ENCODE measurements at places on chromosomes 1 and 21. TPM values are rescaled to one million over a fixed set of nuclear protein-coding genes. Genes with fewer than 3 reads are reported as not detected.

DNA sequence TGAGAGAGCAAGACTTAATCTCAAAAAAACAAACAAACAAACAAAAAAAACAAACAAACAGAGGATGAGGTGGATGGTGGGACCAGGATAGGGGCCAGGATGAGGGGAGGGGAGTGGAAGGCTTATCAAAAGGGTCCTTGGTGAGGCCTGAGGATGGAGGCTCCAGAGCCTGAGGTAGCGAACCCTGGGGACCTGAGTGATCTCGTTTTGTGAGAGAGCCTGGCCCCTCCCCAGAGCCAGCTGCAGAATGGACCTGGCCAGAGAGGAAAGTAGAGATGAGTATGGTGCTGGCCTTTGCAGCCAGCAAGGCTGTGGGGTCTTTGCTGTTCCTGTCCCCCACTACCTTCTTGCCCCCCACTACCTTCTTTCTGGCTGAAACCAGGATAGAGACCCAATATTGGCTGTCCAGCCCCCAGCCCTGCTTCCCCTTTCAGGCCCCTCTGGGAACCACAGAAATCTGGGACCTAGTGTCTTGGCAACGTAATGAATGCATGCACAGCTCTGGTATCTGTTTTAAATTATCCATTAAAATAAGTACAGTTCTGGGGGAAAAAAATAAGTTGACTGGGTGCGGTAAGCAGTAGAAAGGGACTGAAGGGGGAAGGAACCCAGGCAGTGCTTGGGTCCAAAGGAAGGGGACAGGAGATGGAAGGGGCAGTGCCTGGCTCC is 1.1 kb upstream of the LMNA start:
- no peak for DNase-seq
- peak overlapping the region; percentile 100 for H3K27ac ChIP-seq
- no peak overlapping the region for H3K4me3 ChIP-seq
- no peaks in the 10 kb centered on the region for H3K36me3 ChIP-seq
- no peaks in the 10 kb centered on the region for H3K27me3 ChIP-seq
- H3K4me1 ChIP-seq, result peaks cover 50% of the 10 kb centered on the region

GRCh38 chr1:117638759-117639158 is 32.9 kb downstream of the TENT5C start:
- H3K27ac ChIP-seq, result no peak overlapping the region
- no peaks in the 10 kb centered on the region for H3K36me3 ChIP-seq
- H3K4me1 ChIP-seq, result no peaks in the 10 kb centered on the region

DNA sequence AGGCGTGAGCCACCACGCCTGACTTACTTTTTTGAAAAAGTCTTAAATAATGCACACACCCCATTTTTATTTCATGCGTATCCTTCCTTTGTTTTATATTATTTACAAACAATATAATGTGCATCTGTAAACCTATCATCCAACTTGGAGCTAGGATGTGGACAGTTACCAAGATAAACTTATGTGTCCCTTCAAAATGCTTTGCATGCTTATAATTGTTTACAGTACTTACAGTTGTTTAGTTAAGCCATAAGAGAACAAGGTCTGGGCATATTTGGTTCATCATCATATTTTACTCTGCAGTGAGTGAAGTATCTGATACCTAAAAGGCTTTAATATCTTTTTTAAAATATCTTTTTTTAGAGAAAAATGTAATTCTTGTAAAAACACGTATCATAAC is 16.1 kb upstream of the HMGN1 start:
- no peaks in the 10 kb centered on the region for H3K27me3 ChIP-seq
- H3K27ac ChIP-seq, result no peak overlapping the region
- no peak for DNase-seq
- H3K4me3 ChIP-seq, result no peak overlapping the region
- no peaks in the 10 kb centered on the region for H3K36me3 ChIP-seq
- H3K4me1 ChIP-seq, result no peaks in the 10 kb centered on the region

DNA sequence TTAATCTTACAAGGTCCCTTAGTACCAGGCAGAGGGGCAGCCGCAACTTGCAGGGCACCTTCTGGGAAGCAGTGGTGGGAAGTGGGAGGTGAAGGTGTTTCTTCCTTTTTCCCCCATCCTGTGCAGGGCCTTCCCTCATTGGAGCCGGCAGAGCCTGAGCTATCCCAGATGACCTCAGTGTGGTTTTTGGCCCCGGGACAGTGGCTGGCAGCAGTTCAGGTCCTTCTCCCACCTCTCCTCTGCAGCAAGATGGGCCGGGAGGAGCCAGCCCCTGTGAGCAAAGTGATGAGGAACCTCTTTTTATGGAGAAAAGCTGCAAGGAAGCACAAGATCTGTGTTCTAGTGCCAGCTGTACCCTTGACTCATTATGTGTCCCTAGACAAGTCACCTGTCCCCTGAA is 6.8 kb downstream of the PFKFB2 start:
- peaks cover 39% of the 10 kb centered on the region for H3K36me3 ChIP-seq
- no peak for DNase-seq
- H3K4me1 ChIP-seq, result no peaks in the 10 kb centered on the region
- no peak overlapping the region for H3K27ac ChIP-seq
- no peak overlapping the region for H3K4me3 ChIP-seq
- H3K27me3 ChIP-seq, result no peaks in the 10 kb centered on the region

DNA sequence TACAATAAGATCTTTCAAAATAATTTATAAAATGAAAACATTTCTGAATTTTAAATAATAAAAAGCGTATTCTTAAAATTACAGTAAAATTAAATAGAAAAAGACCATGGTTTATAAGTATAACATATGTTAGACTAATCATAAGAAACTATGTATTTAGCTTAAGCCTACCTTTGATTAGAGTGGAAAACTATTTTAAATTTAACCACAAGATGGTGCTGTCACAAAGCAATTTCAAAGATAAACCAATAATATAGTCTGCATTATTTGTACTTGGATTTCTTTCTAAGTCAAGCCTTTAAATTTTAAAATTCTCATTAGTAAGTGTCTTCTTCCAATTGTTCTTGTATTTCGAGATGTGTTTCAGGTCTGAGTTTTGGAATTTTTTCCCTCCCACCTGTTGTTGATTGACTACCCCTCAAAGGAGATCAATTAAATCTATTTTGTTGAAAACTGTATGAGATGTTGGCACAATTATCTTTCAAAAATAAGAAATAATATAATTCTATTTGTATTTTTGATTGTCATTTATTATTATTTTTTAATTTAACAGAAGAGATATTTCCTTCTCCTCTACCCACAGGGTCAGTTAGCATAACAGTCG is 459.8 kb downstream of the KCNT2 start:
- no peaks in the 10 kb centered on the region for H3K4me1 ChIP-seq
- H3K27ac ChIP-seq, result no peak overlapping the region
- no peak overlapping the region for H3K4me3 ChIP-seq
- no peak for DNase-seq
- H3K27me3 ChIP-seq, result no peaks in the 10 kb centered on the region

- no peaks in the 10 kb centered on the region for H3K27me3 ChIP-seq
- H3K36me3 ChIP-seq, result no peaks in the 10 kb centered on the region
- no peak overlapping the region for H3K4me3 ChIP-seq
- H3K4me1 ChIP-seq, result no peaks in the 10 kb centered on the region
- no peak overlapping the region for H3K27ac ChIP-seq
Measured at GRCh38 chr1:76287917-76288316, 213.4 kb downstream of the ST6GALNAC3 start.

DNA sequence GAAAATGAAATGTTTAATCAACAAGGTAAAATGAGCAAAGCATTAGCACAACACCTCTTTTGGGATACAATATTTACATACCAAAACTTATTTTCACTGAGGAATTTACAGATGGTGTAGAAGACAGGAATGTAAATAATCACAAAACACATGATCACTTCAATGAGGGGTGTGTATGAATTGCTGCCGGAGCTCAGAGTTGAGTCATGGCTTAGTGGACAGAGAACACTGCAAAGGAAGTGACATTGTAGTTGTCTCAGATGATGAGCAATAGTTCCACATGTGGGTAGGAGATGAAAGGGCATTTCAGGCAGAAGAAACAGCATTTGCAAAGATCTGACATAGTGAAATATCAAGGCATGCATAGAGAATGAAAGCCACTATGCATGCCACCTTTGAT is 5.6 kb upstream of the KPRP start:
- H3K4me1 ChIP-seq, result no peaks in the 10 kb centered on the region
- no peak for DNase-seq
- no peaks in the 10 kb centered on the region for H3K27me3 ChIP-seq

DNA sequence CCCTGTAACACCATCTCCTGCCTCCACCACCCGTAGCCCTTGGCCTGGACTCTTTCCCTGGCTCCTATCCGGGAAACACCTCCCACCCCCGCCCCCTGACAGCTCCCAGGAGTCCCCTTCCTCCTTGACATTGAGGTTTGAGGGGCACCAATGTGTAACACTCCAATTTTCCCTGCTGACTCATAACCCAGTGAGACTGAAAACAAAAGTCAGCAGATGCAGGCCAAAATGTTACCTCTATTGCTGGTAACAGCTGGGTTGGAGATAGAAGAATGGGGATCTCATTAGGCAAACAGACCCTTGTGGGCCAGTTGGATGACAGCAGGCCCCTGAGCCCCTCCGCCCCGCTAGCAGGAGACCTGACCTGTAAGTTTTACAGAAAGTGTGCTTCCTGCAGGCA is 237.2 kb downstream of the KAZN start:
- H3K4me1 ChIP-seq, result no peaks in the 10 kb centered on the region
- no peaks in the 10 kb centered on the region for H3K27me3 ChIP-seq
- no peak for DNase-seq
- no peaks in the 10 kb centered on the region for H3K36me3 ChIP-seq
- H3K27ac ChIP-seq, result no peak overlapping the region

DNA sequence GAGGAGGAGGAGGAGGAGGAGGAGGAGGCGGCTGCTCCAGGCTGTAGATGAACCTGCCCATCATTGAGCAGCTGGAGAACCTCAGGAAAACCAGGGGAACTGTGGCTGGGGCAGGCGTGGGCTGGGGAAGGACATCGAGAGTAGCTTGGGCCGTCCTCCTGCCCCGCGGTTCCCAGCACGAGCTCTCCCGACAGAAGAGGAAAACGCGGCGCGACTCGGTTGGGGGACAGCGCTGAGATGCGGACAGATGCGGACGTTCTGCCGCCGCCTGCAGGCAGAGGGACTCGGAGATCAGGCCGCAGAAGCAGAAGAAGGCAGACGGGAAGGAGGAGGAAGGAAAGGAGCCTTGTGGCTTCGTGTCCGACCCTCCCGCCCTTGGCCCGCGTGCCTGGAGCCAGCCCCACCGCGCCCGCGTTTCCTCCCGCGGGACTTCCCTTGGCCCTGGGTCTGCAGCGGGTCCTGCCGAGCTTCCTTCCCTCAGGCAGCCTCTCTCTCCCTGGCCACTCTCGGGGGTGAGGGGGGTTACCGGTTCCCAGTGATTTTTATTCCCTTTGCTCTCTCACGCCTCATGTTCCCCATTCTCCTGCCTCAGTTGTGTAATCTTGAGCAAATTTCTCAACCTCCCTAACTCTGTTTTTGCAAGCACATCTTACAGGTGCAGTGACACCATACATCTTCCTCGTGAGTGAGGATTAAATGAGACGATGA is 1.7 kb upstream of the TNFRSF9 start:
- DNase-seq, result peak; percentile 81
- H3K27me3 ChIP-seq, result no peaks in the 10 kb centered on the region
- H3K36me3 ChIP-seq, result no peaks in the 10 kb centered on the region
- peaks cover 4% of the 10 kb centered on the region for H3K4me1 ChIP-seq
- peak overlapping the region; percentile 33 for H3K4me3 ChIP-seq

DNA sequence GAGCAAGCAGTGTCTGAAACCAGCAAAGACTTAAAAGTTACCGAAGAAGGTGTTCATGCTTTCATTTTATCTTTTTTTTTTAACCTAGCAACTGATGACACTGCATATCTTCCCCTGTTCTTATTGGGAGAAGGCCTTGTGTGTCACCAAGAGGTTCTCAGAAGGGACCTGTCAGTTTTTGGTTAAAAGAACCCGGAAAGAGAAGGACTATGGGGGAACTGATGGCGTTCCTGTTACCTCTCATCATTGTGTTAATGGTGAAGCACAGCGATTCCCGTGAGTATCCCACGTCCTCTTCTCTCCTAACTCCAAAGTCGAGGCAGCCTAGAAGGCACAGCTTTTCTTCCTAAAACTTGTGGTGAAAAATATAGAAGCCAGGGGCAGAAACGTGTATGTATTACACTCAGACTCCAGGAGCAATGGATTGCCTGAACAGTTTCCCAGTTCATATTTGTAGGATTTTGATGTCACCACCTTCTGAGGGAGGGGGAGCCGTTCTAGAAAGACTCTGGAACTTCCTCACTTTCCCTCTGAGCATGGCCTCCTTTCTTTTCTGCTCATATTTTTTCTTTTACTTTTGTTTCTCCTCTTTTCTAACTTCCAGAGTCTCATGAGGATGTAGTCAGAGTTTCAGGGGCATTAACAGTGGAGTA is at the start of gene MR1:
MR1 (plus strand) TSS at position 185 of the 653 bp plus-strand sequence; CDS start at position 210, 25 bp downstream.
- peak within 1 kb of the TSS; percentile 91 for H3K27ac ChIP-seq
- H3K36me3 ChIP-seq, result peaks cover 2% of the 10 kb centered on the region
- no peak for DNase-seq
- H3K27me3 ChIP-seq, result no peaks in the 10 kb centered on the region
- H3K4me3 ChIP-seq, result peak within 1 kb of the TSS; percentile 50

- H3K27me3 ChIP-seq, result no peaks in the 10 kb centered on the region
- no peak overlapping the region for H3K4me3 ChIP-seq
- DNase-seq, result no peak
- no peak overlapping the region for H3K27ac ChIP-seq
- H3K36me3 ChIP-seq, result no peaks in the 10 kb centered on the region
Measured at GRCh38 chr1:245234217-245235081, 79.7 kb downstream of the KIF26B start.

GRCh38 chr21:16863908-16864307 is 648.9 kb upstream of the CXADR start:
- H3K4me3 ChIP-seq, result no peak overlapping the region
- H3K4me1 ChIP-seq, result no peaks in the 10 kb centered on the region
- no peak for DNase-seq

- H3K36me3 ChIP-seq, result no peaks in the 10 kb centered on the region
- no peaks in the 10 kb centered on the region for H3K27me3 ChIP-seq
- no peak overlapping the region for H3K4me3 ChIP-seq
- no peak overlapping the region for H3K27ac ChIP-seq
- H3K4me1 ChIP-seq, result no peaks in the 10 kb centered on the region
Measured at GRCh38 chr1:23592209-23592892, 33.0 kb upstream of the ID3 start.

DNA sequence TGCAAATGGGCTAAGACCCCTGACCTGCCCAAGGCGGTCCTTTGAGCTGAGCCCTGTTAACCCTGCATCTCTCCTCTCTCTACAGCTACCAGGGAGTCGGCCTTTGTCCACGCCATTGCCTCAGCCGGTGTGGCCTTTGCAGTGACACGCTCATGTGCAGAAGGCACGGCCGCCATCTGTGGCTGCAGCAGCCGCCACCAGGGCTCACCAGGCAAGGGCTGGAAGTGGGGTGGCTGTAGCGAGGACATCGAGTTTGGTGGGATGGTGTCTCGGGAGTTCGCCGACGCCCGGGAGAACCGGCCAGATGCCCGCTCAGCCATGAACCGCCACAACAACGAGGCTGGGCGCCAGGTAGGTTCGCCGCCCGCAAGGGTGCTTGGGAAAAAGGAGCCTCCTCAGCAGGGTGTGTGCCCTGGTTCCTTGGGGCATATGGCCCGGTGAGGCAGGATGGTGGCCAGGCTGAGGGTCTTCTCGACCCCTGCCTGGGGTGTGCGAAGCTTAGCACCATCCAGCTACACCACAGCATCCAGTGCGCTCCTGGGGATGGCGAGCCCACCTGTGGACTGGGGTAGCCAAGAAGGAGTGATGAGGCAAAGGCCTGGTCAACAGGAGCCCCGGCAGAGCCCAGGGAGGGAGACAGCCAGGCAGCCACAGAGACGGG is 31.8 kb upstream of the ARF1 start:
- DNase-seq, result no peak
- no peak overlapping the region for H3K27ac ChIP-seq
- H3K4me1 ChIP-seq, result no peaks in the 10 kb centered on the region
- H3K36me3 ChIP-seq, result no peaks in the 10 kb centered on the region
- no peak overlapping the region for H3K4me3 ChIP-seq
- H3K27me3 ChIP-seq, result no peaks in the 10 kb centered on the region

Gene FAM151A
- total RNA-seq, result not detected

Gene BTBD8
- 4.9 TPM for total RNA-seq

Gene S100A1
- 2.3 TPM for total RNA-seq

Gene BRDT
- not detected for total RNA-seq

Gene TMEM51
- total RNA-seq, result 12.3 TPM

Measured in sigmoid colon (tissue), 7 donors.